ENCODE measurements at places on chromosomes 7 and 10. TPM values are rescaled to one million over a fixed set of nuclear protein-coding genes. Genes with fewer than 3 reads are reported as not detected.
A peak's percentile ranks its signal among the peaks of the same experiment; 100 is the strongest.

LAMTOR4 gene
- 125 TPM for total RNA-seq

DRGX gene
- total RNA-seq, result not detected

DNA sequence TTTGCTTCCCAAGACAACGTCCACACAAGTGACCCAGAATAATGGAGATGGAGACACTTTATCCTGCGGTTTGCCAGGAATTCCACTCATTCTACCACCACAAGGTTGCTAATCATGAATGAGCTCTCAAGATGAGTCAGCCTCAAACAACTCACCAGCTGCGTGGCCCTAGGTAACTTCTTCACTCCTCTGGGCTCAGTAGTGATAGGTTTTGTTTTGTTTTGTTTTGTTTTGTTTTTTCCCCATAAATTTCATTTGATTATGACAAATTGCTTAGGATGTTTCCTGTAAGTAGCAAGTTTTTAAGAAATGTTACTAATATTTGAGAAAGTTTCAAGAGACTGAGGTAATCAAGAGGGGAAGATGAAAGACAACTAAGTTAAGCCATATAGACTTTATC is 286.8 kb downstream of the PARD3 start:
- no peak overlapping the region for H3K4me3 ChIP-seq
- no peaks in the 10 kb centered on the region for H3K36me3 ChIP-seq
- no peaks in the 10 kb centered on the region for H3K4me1 ChIP-seq
- H3K27ac ChIP-seq, result no peak overlapping the region
- no peaks in the 10 kb centered on the region for H3K27me3 ChIP-seq

- no peaks in the 10 kb centered on the region for H3K27me3 ChIP-seq
- H3K4me1 ChIP-seq, result no peaks in the 10 kb centered on the region
- no peak overlapping the region for H3K27ac ChIP-seq
Measured at GRCh38 chr7:114657279-114657678, 242.7 kb downstream of the FOXP2 start.

DNA sequence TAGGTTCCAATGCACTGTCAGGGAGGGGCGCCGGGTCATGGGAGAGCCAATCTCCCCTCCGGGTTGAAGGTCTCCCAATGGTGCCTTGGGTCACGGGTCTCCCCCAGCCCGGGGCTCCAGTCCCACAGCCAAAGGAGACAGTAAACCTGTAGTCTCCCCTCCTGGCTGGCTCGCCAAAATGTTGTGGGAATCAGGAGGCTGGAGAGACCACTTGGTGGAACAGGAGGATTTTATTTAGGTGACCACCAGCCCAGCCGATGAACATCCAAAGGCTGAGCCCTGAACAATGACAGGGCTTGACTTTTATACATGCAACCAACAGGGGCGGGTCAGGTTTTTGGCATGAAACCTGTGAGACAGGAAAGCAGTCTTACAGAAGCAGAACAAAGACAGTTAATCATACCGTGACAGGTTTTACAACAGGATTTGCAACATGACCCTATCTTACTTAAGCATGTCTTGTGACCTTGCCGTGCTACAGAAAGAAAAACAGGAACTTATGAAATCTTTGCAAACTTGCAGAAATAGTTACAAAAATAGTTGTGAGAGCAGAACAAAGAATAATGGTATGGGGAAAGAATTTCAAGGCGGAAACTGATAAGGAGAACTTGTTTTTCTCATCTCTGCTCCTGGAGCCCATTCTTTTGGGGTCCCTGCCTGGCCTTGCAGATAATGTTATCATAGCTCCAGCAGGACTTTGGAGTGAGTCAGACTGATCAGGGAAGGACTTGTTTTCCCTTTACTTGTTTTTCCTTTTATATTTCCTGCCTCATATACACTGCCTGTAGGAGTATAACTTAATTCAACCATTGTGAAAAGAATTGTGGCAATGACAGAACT is 7.1 kb downstream of the ERV3-1 start:
- H3K4me3 ChIP-seq, result no peak overlapping the region
- H3K27ac ChIP-seq, result peak overlapping the region; percentile 75
- peaks cover 13% of the 10 kb centered on the region for H3K36me3 ChIP-seq

DNA sequence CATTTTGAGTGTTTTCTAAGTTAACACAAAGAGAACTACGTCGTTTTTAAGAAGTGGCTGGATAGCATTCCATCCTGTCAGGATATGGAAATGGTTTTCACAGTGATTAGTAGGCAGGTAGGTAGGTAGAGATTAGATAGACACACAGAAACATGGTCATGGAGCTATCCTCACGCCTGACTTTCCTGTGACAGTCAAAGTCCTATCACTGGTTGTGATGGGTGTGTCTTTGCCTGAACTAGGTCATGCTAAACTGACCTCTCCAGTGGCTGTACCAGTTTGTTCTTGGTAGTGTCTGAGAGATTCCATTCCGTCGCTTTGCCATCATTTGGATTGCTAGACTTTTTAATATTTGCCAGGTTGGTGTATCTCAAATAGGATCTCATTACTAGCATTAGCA is 28.2 kb downstream of the FKBP6 start:
- H3K4me3 ChIP-seq, result no peak overlapping the region
